ENCODE measurements at places on chromosomes 2 and 18. TPM values are rescaled to one million over a fixed set of nuclear protein-coding genes. Genes with fewer than 3 reads are reported as not detected.

GRCh38 chr18:50644807-50645206, 84.9 kb downstream of the MAPK4 start:
- no peak for DNase-seq

GRCh38 chr2:11925295-11926066, 179.0 kb downstream of the LPIN1 start:
- DNase-seq = no peak

GRCh38 chr2:99933894-99934650, 208.3 kb downstream of the AFF3 start:
- no peak for DNase-seq

Gene QPCT
- 11.4 TPM for polyA plus RNA-seq

- no peak for DNase-seq
Measured at GRCh38 chr2:104834431-104835153, 19.3 kb upstream of the POU3F3 start.

- no peak for DNase-seq
Measured at GRCh38 chr2:26975656-26976055, 5.2 kb downstream of the MAPRE3 start.

Gene PLGLB1
- 1.7 TPM for polyA plus RNA-seq

Gene SERPINB5
- polyA plus RNA-seq = 5.6 TPM

DNA sequence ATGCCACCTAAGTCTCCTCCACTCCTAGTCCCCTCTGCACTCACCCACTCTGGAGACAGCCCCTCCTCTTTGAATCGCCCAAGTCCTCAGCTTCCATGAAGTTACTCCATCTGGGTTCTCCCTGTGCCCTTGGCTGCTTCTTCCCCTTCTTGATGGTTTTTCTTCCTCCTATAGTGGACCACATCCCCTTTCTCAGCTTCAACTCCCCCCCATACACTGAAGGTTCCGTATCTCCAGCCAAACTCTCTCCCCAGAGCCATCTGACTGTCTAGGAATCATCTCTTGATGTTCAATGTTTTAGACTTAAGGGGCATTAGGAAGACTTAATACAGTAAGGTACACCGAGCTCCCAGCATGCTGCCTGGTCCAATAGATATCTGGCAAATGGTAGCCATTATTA, 39.6 kb downstream of the EMX1 start:
- DNase-seq = no peak

Gene IKZF2
- polyA plus RNA-seq = 2.4 TPM

- no peak for DNase-seq
Measured at GRCh38 chr2:204335451-204336058, 209.7 kb upstream of the PARD3B start.

DNA sequence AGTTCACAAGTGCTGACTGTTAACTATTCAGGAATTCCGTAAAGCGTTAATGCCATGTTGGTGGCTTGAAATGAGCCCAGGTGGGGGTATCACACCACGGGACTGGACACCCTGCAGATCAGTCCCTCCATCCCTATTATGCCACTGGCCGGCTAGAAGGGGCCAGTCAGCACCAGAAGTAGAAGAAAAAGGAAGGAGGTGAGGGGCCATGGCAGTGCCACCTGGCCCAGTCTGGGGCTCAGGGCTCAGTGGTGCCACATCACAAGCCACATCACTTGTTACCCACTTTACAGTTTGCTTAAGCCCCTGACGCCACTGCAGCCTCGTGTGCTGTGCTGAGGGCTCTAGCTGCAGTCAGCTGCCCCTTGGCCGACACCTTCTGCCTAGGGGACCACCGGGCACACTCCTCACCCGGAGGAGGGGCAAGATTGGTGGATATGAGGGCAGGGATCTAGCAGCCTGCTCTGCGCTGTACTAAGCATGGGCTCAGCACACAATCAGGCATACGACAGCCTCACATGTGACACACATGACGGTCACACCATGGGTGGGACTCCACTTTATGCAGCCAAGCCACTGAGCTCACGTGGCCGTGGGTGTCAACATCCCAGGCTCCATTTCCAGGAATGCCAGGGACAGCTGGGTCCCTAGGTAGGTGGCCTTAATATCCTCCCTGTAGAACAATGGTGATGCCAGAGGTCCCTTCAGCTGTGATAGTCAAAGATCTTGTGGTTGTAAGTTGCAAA, 3.6 kb downstream of the LIMS2 start:
- no peak for DNase-seq

Gene XIRP2
- not detected for polyA plus RNA-seq

Gene GPR155
- 7.3 TPM for polyA plus RNA-seq

DNA sequence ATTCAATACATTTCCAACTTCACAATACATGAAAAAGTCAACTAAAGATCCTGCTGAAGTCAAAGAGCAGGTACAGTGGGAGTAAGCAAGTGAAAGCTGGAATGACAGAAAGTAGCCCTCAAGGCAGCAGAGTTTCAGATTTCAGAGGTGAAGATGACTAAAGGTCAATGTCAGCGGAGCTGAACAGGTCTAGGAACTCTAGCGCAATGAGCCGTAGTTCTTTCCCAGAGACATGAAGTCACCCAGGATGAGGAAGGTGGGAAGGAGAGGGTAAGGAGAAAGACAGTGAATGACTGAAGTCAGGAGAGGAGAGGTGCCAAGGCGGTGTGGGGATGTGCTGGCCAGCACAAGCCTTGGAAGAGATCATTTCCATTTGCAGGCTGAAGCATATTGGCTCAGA, 28.1 kb downstream of the PTPN2 start:
- DNase-seq = no peak

GRCh38 chr2:65586516-65586915, 154.1 kb upstream of the SPRED2 start:
- DNase-seq = no peak

GRCh38 chr2:112782234-112782799, 2.0 kb downstream of the IL1A start:
- no peak for DNase-seq

DNA sequence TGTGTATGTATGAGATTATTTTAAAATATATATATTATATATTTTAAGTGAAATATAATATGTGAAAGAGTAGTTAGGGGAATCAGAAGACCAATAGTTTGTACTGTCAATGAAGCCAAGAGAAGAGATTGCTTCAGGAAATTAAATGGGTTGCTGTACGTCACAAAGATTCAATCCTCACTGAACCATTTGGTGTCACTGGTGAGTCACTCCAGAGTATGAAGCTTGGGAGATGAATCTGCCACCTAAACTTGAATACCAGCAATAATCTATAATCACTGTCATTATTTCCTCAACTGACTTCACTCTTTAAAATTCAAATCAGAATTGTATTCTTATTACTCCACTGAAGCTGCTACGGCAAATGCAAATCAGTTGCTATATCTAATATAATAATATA, 41.9 kb upstream of the SCN9A start:
- no peak for DNase-seq

DNA sequence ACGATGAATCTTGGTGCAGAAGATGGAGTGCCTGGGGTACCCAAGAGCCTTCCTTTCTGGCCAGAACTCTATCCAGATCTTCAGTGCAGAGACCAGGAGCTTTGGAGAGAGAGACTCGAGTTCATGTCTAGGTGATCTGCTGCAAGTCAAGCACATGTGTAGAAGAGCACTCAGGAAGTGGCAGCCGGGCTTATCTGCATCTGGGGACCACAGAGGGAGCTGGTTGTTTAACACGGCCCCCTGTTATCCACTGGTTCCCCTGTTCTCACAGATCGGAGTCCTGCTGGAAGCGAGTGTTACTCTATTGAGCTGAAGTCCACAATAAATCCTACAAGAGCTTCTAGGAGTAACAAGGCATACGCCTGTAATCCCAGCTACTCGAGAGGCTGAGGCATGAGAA, 128.3 kb downstream of the ACOXL start:
- DNase-seq = no peak

DNA sequence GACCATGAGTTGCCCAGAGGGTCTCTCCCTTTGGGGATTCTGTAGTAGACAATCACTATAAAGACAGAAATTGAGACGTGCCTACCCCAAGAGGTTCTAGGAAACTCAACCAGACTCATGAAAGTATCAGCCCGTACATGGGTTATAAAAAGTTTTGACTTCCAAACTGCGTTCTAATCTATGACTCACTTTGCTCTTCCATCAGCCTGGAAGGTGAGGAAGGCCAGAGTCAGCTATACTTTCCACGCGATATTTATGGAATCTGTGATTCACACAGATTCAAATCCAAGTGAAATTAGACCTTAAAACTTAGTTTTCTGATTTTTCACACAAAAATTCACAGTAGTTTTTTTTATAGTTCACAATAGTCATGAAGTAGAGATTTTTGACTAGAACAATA, 7.7 kb upstream of the LYPD1 start:
- DNase-seq = no peak

DNA sequence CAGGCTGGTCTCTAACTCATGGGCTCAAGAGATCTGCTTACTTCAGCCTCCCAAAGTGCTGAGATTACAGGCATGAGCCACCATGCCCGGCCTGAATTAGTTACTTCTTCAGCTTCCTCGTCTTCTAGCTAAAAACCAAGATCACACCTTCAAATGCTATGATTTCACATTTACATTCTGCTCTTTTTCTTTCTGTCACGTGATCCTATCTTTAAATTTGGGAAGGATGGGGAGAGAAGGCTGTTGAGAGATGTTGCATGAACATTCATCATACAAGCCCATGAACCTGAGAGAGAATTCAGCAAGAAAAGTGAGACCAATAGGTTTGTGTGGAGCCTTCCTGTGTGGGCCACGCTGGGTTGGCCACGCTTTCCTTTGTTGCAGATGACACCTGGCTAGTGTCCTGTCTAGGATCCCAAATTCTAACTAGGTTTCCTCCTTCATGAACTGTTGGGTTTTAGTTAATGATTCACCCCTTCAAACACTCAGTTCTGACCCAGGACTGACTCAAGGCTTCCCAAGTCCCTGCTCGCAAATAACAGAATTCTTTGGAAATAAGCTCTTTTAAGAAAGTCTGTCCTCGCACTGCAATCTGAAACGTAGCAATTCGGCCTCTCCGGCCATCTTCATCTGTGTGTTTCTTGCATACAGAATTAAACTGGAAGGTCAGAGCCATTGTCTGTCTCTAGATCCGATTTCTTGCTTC, 57.3 kb upstream of the CREB1 start:
- no peak for DNase-seq

DNA sequence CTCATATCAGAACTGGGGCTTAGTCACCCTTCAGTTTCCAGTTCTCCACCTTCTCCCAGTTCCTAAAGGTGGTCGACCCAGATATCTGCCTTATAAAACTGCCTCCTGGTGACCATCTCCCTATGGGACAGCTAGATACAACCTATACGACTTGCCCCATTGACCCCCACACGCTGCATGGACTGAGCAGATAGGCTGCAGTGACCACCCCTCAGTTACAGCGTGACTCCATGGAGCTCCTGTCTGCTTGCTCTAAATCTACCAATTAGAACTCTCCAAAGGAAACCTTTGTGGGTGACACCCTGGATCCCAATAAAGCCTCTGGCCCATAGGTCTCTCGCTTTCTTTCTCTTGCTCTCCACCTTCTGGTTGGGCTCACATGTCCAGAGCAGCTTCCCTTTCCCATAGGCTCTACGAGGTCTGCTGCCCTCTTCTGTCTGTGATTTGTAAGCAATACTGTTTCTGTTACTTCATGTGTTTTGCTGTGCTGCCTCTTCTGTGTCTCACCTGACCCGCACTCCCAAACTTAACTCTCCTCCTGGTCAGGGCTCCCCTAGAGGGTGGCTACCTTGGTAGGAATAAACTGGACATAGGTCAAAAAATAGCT, 971.3 kb upstream of the FAM98A start:
- DNase-seq = no peak

GRCh38 chr18:63265326-63265725, 54.2 kb downstream of the BCL2 start:
- no peak for DNase-seq

- no peak for DNase-seq
Measured at GRCh38 chr2:173223871-173224270, 130.8 kb upstream of the CDCA7 start.

Gene DPP4
- 0.80 TPM for polyA plus RNA-seq

Gene DUSP19
- polyA plus RNA-seq = 2.9 TPM

- DNase-seq = no peak
Measured at GRCh38 chr18:10530852-10531251, 5.0 kb downstream of the NAPG start.

- no peak for DNase-seq
Measured at GRCh38 chr2:132255714-132256113, 94.0 kb upstream of the ANKRD30BL start.

DNA sequence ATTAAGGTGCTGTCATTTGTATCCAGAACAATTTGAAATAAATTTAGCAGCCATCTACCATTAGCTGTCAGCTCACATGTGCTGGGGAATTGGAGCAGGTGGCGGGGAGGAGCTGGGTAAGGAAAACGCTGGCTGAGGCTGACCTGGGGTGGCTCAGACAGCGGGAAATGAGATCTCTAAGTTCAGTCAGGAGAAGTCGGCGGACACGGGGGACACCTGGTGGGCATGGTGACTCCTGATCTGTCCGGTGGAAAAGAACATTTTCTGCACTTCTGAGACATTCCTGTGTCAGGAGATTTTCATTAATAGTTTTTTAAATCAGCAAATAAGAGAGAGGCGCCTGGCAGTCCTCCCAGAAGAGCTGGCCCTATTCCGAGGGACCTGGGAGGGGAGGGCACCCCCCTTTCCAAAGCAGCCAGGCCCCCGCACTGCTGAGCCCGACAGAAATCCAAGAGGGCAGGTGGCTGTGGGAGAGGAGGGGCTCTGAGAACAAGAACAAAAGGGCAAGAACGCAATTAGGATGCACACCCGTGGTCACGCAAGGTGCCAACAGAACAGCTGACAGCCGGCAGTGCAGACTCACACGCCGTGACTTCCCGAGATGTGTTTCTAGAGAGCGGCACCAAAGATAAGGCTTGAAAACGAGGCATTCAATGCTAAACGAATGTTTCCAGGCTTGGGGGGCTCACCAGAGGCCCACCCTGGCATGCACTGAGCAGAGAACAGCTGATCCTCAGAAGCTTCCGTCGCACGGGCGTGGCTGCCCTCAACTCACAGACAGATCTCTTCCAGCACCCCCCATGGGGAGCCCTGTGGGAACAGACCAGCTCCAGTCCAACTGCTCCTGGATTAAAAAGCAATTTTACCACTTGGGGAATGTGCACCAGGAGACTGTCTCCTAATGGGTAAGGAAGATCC, 26.4 kb downstream of the SLC66A2 start:
- no peak for DNase-seq

Gene STARD6
- polyA plus RNA-seq = not detected

DNA sequence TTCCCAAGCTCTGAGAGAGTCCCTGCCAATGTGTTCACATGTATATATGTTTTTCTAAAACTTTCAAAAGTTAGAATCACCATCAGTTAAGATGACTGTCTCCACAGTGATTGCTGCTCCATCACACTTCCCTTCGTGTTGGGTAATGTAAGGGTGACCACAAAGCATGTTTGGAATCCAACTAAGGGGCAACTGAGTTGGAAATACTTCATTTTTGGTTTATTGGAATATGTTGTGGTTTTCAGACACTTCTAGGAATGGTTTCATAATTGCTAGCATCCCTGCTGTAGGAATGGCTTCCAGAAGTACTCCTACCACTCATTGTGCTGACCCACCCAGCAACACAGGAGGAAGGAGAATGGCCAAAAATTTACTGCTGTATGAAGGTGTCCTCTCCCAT, 212.5 kb upstream of the GULP1 start:
- DNase-seq = no peak

DNA sequence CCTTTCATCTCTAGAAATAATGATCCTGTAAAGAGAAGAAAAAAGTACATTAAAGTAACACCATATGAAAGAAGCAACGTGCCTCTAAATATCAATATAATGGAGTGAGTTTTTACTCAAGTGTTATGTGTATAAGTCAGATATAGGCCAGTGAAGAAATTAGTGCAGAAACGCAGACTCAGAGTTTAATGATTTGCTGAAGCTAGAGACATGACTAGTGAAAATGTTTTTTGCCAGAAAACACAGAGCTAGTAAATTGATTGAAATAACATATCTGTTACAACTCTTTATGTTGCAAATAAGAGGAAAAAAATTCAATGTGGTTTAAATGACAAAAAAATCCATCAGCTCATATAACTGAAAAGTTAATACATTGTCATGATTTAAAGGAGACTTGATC, 217.2 kb upstream of the NXPH2 start:
- DNase-seq = no peak
